GM12864 (cell line): ENCODE measurements at places on chromosomes 1 and 21.

- DNase-seq: no peak
Measured at GRCh38 chr1:226749467-226749866, 10.4 kb upstream of the ITPKB start.

GRCh38 chr1:42209526-42210251 lies 45.1 kb upstream of the GUCA2A start:
- no peak for DNase-seq

DNA sequence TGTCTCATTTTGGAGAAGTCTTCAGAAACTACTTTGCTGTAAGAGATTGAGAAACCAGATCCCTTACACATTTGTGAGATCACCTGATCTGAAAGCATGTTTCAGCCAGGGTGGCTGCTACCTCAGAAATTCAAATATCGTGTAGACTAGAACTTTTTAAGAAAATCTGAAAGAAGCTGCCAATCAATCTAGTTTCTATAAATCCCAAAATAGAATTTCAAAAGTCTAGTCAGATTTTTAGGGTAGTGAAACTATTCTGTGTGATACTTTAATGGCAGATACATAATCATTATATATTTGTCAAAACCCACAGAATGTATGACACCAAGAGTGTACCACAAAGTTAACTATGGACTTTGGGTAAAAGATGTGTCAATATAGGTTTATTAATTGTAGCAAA lies 79.9 kb upstream of the PLPPR5 start:
- peak; percentile 0 for DNase-seq

DNA sequence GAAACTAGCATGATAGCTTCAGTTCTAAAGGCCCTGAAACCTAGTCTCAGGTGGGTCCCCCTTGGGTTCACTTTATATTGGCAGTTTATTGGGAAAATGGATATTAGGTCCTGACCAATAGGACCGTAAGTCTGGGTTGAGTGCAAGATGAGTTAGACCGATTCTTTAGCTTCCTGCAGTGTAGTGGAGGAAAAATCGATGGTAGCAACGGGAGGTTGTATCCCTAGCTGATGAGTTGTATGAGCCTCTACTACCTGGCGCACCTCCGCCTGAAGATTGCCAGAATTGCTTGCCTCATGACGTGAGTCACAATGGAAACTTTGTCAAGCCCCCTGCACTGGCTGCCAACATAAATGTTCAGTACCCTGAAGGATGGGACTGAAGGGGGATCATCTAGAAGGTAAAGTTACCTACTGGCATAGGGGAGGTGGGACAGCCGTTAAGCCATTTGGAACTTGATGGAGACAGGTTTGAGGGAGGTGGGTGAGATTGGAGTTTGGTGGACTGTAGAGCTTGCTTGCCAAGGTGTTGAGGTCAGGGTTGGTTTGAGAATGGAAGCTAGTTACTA lies 3.9 kb downstream of the RCC1 start:
- DNase-seq: no peak

- DNase-seq: peak; percentile 27
Measured at GRCh38 chr1:54996359-54996868, 2.3 kb upstream of the BSND start.

- DNase-seq: peak; percentile 75
Measured at GRCh38 chr1:166489670-166490436, 323.1 kb upstream of the FAM78B start.

- DNase-seq: no peak
Measured at GRCh38 chr1:154342836-154343472, 17.6 kb downstream of the ATP8B2 start.

- peak; percentile 55 for DNase-seq
Measured at GRCh38 chr1:113784104-113784779, 25.0 kb upstream of the PHTF1 start.

DNA sequence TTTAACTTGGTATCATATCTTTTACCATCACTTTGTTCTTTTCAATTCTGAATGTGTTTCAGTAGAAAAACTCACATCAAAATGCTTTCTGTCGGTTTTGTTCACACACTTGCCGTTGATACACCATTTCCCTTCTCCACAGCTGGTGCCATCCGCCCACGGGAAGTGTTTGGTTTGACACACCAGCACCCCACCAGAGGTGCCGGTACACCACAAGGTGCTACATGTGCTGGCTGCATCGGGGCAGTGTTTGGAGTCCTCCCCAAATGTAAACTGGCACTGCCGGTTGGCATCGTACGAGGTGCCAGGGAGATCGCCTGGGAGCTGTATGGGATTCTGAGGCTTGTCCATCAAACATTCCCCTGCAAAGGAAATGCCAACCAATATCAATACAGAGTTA lies 5.0 kb downstream of the ADAMTS1 start:
- no peak for DNase-seq

DNA sequence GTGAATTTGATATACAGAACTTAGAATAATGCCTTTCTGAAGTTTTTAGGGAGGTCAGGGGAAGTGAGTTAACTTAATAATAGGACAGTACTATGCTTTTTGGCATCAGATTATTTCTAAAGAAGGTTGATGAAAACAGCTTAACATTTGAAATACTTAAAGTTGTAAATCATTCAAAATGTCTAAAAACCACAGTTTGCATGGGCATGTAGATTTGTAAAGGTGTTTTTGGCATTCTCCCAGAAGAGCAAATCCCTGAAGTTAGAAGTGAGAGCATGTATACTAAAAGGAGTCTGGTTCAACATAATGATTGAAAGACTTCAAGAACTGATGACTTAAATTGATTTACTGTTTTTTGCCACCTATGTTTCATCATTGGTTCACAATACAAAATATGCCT lies 6.7 kb downstream of the DR1 start:
- DNase-seq: no peak

DNA sequence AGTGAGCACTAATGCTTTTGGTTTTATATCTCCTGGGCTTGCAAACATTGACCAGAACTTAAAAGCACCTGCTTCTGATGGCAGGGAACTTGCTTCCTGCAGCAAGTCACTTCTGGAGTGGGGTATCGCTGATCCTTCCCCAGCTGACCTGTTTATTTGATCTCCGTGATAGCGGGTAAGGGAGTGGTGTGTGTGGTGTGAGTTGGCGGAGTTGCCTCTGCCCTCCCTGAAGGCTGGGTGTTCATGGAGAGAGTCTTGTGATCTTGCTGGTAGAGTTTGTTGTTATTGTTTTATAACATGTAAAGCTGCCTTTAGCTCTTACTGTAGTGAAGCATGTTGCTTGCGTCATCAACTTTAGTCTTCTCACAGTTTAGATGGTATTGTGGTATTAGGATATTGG lies 3.9 kb downstream of the MFN2 start:
- no peak for DNase-seq

DNA sequence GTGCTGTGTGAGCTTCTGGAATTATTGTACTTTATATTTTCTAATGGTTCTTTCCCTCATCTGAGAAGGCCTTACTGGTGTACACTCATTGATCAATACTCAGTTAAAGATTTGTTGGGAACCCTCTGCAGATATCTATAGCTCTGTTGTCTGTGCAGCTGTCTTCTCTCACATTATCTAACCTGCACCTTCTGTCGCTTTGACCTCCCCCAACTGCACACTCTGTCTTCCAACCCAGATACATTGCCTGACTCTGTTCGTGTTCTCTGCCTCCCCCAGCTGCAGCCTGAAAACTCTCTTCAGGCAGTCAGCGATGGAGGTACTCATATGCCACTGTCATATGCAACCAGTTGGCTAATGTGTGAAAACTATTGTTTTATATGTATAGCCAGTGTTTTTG lies 334.3 kb downstream of the NCAM2 start:
- DNase-seq: no peak

DNA sequence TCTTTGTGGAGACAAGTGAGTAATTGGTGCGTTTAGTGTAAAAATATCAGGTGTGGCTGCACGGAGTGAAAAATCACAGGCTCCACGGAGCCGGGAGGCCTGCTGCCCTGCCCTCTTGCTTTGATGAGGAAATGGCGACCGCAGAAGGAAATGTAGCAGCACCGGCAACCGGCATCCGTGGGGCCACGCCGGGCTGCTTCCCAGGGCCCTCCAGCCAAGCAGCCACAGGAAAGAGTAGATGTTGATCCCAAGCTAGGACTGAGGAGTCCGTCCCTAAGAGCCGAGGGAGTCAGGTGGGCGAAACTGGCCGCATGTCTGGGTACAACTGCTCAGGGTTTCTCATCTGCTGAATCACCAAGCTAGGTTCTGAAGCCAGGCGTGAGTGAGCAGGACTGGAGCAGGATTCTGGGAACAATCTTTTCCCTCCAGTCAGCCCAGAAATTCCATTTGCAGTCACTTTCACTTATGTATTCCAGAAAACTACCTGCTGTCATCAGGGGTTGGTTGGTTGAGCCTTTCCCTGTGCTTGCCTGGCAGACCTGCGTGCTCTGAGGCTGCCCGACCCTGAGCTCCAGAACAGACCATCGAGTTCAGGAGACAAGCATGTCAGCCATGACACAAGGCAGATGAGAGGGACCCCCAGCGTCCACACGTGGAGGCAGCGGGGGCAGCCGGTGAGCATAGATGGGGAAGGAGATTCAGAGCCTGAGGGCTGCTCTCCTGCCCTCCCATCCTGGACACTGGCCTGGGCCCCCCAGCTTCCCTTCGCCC lies 5.8 kb upstream of the ITGB2 start:
- no peak for DNase-seq

DNA sequence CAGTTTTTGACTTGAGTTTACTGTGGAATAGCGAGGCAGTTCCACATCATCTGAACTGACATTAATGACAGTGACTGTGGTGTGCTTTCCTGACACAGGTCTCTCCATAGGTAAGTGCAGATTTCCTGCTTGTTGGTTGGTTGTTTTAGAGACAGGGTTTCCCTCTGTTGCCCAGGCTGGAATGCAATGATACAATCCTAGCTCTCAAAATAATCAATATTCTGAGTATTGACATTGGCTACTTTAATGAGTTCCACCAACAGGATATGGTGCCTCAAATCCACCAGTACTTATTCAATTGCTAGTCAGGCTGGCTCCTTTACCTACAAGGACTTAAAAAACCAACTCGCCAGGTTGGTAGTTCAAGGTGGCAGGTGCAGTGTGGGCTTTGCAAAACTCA lies 63.8 kb downstream of the CLSTN1 start:
- no peak for DNase-seq

DNA sequence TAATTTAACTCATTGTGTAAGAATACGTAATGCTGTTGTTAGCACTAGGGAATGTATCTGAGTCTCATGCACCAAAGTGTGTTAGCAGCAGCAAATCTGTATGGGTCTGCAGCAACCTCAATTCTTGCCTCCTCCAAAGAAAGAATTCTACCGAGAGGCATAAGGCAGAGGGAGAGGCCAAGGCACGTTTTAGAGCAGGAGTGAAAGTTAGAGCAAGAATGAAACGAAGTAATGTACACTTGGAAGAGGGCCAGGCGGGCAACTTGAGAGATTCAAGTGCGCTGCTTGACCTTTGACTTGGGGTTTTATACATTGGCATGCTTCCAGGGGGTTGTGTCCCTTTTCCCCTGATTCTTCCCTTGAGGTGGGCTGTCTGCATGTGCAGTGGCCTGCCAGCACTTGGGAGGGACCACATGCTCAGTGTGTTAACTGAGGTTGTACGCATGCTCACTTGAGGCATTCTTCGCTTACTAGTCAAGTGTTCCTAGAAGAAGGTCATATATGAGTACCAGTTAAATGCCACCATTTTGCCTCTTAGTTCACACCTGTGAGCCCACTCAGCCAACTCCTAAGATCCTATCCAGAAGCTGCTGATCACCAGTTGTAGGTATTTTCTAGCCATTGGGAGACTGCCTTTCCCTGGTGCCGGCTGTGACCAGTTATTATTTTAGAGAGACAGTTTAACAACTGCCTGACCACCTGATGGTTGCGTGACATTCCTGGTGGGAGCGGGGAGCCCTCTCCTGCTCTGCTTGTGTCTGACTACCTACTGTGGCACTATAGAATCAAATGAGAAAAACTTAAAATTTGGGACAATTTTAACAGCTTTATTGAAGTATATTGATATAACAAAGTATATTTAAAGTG lies 2.7 kb upstream of the CNN3 start:
- no peak for DNase-seq
